ENCODE measurements at places on chromosomes 12 and 14.
A peak's percentile ranks its signal among the peaks of the same experiment; 100 is the strongest.

- H3K36me3 ChIP-seq: 0 out of 2 replicates have a peak, but pooled peaks cover 4% of the 10 kb centered on the region
- H3K4me3 ChIP-seq: no peak overlapping the region
- no peaks in the 10 kb centered on the region for H3K4me1 ChIP-seq
- no peaks in the 10 kb centered on the region for H3K27me3 ChIP-seq
Measured at GRCh38 chr12:62588916-62589315, 122.3 kb downstream of the MON2 start.

- no peak overlapping the region for H3K27ac ChIP-seq
- H3K4me3 ChIP-seq: no peak overlapping the region
- peaks cover 5% of the 10 kb centered on the region for H3K4me1 ChIP-seq
- H3K27me3 ChIP-seq: no peaks in the 10 kb centered on the region
- H3K36me3 ChIP-seq: no peaks in the 10 kb centered on the region
Measured at GRCh38 chr12:94769047-94769420, 118.7 kb upstream of the TMCC3 start.

GRCh38 chr14:73784181-73784987 is 67.2 kb upstream of the PTGR2 start:
- H3K4me1 ChIP-seq: peaks cover 3% of the 10 kb centered on the region
- DNase-seq: peak; percentile 27
- H3K4me3 ChIP-seq: peak overlapping the region; percentile 38
- H3K27me3 ChIP-seq: peaks cover 21% of the 10 kb centered on the region
- H3K36me3 ChIP-seq: no peaks in the 10 kb centered on the region

GRCh38 chr12:94987076-94987669 is 16.3 kb downstream of the NDUFA12 start:
- no peak overlapping the region for H3K27ac ChIP-seq
- H3K4me3 ChIP-seq: no peak overlapping the region
- H3K36me3 ChIP-seq: peaks cover 10% of the 10 kb centered on the region
- H3K4me1 ChIP-seq: no peaks in the 10 kb centered on the region

DNA sequence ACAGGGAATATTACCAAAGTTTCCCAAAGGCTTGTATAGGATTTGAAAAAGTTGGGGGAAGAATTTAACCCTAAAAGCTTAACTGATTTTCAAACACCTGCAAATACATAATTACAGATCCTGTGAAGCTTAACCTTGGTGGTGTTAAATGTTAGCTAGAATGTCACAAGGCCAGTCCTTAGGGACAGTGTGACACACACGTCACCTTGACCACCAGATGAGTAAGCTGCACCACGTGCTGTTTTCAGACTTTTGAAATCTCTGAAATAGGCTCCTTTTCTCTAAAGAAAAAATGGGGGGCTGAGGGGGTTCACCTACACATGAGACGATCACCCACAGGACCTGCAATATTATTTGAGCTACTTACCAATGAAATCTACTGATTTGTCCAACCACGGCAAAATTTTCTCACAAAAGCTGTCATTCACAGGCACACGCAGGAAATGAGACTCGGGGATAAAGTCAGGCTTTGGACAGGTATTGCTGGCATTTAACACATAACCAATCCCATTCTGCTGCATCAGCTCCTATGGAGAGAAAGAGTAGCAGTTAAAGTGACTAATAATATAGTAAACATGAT is 75.9 kb downstream of the DUSP16 start:
- H3K36me3 ChIP-seq: peaks cover 49% of the 10 kb centered on the region
- H3K27ac ChIP-seq: no peak overlapping the region
- no peak overlapping the region for H3K4me3 ChIP-seq
- no peaks in the 10 kb centered on the region for H3K4me1 ChIP-seq
- no peak for DNase-seq
- no peaks in the 10 kb centered on the region for H3K27me3 ChIP-seq

GRCh38 chr12:89907659-89908058 is 199.0 kb upstream of the ATP2B1 start:
- H3K4me1 ChIP-seq: no peaks in the 10 kb centered on the region
- no peaks in the 10 kb centered on the region for H3K27me3 ChIP-seq
- H3K4me3 ChIP-seq: no peak overlapping the region
- no peaks in the 10 kb centered on the region for H3K36me3 ChIP-seq

GRCh38 chr12:32446316-32447119 is 47.2 kb downstream of the FGD4 start:
- no peak overlapping the region for H3K4me3 ChIP-seq
- H3K36me3 ChIP-seq: no peaks in the 10 kb centered on the region
- no peak for DNase-seq
- H3K4me1 ChIP-seq: peaks cover 14% of the 10 kb centered on the region
- H3K27me3 ChIP-seq: no peaks in the 10 kb centered on the region
- H3K27ac ChIP-seq: no peak overlapping the region

- no peaks in the 10 kb centered on the region for H3K27me3 ChIP-seq
- H3K4me1 ChIP-seq: no peaks in the 10 kb centered on the region
- H3K4me3 ChIP-seq: no peak overlapping the region
- H3K27ac ChIP-seq: no peak overlapping the region
- no peaks in the 10 kb centered on the region for H3K36me3 ChIP-seq
Measured at GRCh38 chr12:54840244-54840865, 14.0 kb upstream of the MUCL1 start.

GRCh38 chr12:94182986-94183707 is 34.8 kb downstream of the PLXNC1 start:
- H3K27me3 ChIP-seq: no peaks in the 10 kb centered on the region
- H3K36me3 ChIP-seq: no peaks in the 10 kb centered on the region

GRCh38 chr12:5807090-5807414 is 138.0 kb downstream of the ANO2 start:
- H3K4me1 ChIP-seq: no peaks in the 10 kb centered on the region
- H3K27me3 ChIP-seq: no peaks in the 10 kb centered on the region
- no peaks in the 10 kb centered on the region for H3K36me3 ChIP-seq
- no peak for DNase-seq

DNA sequence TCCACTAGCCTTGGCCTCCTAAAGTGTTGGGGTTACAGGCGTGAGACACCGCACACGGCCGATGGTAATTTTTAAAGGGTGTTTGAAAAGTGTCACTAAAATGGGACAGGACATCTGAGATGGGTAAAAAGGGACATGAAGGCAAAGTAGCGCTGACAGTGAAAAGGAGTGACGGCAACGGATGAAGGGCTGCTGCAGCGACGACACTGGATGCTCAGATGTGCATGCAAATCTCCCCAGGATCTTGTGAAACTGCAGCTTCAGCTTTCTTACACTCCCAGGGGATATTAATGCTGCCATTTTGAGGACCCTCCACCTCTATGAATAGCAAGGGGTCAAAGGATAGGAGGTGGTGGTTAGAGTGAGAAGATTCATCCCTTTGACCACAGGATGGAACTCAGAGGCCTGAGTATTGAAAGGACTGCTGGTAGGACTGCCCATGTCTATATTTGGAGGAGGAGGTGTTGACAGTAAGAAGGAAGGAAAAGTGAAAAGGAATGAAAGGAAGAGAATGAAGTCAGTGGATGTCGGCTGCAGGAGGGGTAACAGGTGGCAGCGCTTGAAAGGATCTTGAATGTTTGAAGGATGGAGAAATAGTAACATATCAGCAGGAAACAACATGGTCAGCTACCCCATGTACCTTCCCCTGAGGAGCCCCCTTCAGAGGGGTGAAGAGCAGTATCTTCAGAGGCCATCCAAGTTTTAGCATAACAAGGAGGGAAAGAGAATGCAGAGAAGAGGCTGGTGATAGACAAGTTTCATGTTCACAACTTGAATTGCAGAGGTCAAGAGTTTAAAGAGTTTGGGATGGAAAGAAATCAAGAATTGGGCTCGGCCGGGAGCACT is 37.1 kb downstream of the CLIP1 start:
- H3K27me3 ChIP-seq: no peaks in the 10 kb centered on the region
- H3K4me1 ChIP-seq: no peaks in the 10 kb centered on the region
- H3K4me3 ChIP-seq: no peak overlapping the region
- no peak overlapping the region for H3K27ac ChIP-seq
- H3K36me3 ChIP-seq: no peaks in the 10 kb centered on the region
- DNase-seq: no peak

DNA sequence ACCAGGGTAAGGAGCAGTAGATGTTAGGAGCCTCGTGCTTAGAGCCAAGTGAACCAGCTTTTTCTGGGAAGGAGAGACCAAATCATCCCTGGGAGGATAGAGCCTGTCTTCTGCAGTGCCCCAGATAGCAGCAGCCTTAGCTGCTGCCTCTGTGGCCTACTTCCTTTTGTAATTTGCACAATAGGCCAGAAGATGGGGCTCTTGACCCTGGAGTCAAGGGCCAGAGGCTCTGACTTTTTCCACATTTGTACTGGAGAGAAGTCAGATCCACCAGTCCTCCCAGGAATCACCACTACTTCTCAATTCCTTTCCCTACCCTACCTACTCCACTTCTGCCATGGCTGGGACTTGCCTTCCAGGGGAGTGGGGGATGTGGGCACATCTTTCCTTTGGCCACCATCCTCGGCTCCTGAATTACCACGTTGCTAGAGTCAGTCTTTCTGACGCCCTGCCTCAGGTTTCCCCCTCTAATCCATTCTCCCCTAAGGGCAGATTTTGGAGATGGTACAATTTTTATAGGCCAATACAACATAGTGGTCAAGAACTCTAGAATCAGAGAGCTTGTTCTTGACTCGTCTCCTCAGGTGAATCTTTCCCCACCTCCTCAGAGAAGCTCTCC is 3.3 kb upstream of the SLC4A8 start:
- DNase-seq: peak; percentile 77
- no peaks in the 10 kb centered on the region for H3K4me1 ChIP-seq
- H3K36me3 ChIP-seq: no peaks in the 10 kb centered on the region
- no peaks in the 10 kb centered on the region for H3K27me3 ChIP-seq

Data from H9 (cell line).